Cardiac fibroblast (primary cell): ENCODE measurements at places on chromosomes 1 and 21.

DNA sequence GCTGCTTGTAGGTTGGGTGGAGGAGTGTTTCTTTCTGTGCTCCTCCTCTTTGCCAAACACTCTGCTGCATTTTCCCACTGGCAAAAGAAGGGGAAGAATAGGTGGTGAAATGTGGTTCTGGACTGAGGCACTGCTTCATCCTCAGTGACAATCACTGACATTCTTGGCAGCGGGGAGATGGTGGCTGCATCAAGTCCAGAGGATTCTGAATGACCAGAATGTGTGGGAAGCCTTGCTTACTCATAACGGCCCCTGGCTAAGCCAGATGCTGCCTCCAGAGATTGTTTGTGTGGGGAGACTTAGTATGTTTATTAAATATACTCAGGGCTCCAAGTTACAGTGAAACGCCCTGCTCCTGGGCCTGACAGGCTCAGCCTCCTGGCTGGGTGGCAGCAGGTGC lies 160.3 kb downstream of the CACNA1E start:
- DNase-seq, result no peak

GRCh38 chr1:246790364-246790763 lies 66.2 kb downstream of the SCCPDH start:
- DNase-seq, result no peak

DNA sequence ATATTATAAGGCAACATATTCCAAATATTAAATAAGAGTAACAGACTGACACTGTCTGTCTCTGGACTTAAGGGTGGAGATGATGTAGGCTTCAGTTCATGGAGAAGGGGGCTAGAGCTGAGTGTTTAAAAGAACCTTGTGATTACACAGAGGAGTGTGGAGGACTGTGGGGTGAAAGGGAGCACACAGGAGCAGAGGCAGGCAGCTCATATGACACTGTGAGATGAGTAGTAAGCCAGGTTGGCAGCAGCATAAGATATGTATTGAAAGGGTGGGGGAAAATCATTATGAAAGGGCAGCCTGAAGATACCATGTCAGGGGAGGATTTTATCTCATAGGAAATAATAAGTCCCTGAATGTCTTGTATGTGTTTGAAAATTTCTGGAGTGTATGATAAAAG lies 104.5 kb downstream of the AK5 start:
- DNase-seq, result no peak

DNA sequence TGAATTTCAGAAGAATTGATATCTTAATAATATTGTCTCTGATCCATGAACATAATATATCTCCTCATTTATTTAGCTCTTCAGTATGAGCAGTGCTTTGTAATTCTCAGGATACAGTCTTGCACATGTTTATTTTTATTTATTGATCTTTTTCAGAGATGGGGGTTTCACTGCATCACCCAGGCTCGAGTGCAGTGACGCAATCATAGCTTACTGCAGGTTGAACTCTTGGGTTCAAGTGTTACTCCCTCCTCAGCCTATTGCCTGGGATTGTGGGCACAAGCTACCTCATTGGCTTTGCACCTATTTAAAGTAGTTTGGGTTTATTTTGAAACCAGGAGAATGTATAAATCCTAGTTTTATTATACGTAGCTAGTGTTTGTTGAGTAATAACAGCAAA lies 4.7 kb downstream of the RPS6KC1 start:
- DNase-seq, result no peak

DNA sequence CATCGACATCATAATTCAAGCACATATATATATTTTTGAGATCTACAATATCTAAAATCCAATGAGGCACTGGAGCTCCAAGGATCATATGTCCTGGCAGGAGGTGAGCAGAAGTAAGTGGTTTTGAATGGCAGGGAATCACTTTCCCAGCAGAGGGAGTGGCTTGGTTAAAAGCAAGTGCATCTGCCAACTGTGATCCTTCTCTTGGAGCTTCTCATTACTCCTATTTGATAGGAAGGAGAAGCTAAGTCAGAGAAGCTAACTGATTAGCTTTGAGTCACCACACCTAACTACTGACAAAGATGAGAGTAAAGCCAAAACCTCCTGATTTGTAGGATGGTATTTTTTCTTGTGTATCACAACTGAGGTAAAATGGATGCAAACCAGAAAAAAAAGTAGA lies 55.0 kb downstream of the ALG14 start:
- no peak for DNase-seq

DNA sequence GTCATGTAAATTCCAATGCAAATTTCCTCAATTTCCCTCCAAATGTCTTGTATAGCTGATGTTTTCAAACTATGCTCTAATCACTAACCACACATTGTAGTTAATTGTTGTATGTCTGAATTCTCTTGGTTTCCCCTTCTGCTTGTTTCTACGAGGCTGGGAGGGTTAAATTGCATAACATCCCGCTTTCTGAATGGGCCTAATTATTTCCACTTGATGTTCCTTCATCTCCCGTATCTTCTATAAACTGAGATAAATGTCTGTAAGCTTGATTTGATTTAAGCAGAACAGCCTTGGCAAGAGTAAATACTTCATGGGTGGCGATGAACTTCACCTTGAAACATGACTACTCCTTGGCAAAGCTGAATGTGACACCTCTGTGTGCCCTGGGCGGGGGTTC lies 72.2 kb downstream of the SERINC2 start:
- no peak for DNase-seq

- no peak for DNase-seq
Observed at GRCh38 chr1:215923129-215923824, 356.2 kb downstream of the KCTD3 start.

GRCh38 chr1:108814343-108815125 lies 42.4 kb downstream of the AKNAD1 start:
- peak; percentile 86 for DNase-seq
